ENCODE measurements at places on chromosomes 5 and 9.

- DNase-seq: no peak
Measured at GRCh38 chr9:84670138-84671041, 861 bp downstream of the NTRK2 start.

DNA sequence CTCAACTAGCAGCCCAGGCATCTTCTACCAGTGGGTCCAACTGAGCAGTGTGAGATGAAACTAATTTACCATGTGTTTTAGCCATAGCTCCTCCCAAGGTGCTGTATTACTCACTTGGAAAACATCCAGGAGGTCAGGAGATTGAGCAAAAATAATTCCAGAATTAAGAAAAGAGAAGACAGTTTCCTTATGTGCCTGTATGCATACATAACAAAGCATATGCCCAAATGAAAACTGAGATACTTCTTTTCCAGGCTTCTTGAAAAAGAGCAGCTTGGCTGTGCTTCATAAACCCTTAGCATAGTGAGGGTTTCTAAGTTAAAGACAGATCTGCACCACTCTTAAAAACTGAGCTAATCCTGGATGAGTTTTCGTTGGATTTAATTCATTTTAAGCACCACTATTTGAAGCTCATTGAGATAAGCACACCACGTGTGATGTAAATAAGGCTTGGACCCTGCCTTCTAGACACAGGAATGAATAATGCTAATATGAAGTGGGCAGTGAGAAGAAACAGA, 119.4 kb downstream of the ADAMTS12 start:
- no peak for DNase-seq

DNA sequence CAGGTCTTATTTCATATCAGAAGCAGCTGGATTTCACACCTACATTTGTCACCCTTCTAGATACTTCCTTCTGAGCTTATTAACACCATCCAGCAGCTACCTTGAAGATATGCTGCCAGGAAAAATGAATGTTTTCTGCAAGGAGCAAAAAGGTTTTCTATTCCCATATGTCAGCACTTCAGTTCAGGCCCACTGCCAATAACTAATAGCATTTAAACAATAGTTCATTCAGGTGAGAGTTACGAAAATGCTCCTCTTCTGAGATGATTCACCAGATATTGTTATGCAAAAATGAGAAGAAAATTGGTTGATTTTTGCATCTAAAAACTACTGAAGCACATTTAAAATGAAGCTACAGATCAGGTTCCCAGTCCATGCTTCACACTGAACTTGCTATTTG, 56.4 kb upstream of the ISL1 start:
- DNase-seq: no peak

DNA sequence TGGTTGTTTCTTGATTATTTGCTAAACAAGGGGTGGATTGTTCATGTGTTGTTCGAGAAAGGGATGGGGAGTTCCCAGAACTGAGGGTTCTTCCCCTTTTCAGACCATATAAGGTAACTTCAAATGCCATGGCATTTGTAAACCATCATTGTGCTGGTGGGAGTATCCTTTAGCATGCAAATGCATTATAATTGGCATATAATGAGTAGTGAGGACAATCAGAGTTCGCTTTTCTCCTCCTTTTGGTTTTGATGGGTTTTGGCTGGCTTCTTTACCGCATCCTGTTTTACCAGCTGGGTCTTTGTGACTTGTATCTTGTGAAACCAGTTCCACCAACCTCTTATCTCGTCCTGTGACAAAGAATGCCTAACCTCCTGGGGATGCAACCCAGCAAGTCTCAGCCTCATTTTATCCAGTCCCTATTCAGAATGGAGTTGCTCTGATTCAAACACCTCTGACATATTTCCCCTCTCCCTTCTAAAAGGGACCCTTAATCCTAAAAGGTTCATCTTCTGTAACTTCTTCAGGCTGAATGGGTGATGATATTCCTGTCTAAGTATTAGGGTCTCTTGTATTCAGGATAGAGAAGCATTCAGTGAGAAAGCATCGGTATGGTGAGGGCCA, 8.7 kb upstream of the FBN2 start:
- no peak for DNase-seq

- no peak for DNase-seq
Measured at GRCh38 chr5:83711982-83712601, 8.6 kb downstream of the HAPLN1 start.
